ENCODE measurements at places on chromosomes 16 and 17.

DNA sequence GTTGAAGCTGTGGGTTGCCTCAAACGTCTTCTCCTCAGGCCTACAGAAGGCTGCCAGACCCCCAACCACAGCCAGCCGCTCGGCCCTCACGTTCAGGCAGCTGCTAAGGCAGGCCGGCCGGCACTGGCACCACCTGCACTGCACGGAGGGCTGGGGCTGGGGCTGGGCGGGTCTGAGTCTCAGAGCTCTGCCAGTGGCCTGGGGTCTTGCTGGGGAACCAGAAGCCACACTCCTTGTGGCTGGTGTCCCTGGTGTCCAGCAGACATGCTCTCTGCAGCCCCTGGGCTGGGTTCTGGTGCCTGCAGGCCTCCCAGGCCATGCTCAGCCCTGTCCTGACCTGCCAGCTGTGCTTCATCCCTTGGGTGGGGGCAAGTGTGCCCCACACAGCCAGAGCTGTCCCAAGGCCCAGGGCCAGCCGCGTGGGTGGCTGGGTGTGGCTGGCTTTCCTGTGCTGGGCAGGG, 42.0 kb downstream of the BAHCC1 start:
- DNase-seq = no peak

DNA sequence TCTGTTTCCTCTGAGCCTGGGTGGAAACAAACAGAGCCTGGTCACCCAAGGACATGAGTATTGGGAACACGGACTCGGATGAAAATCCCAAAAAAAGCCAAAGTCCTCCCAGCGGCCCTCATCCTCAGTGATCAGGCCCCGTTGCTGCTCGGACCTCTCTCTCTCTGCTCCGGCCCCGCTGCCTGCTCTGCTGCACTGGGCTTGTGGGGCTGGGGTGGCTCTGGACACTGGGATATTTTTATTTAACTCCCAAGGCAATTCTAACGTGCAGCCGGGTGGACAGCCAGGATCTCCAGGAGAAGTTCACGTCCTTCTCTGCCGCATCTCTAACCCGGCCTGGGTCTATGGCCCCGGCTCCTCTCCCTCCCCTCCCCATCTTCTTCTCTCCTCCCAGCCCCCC, 280.9 kb upstream of the TNRC6C start:
- no peak for DNase-seq

DNA sequence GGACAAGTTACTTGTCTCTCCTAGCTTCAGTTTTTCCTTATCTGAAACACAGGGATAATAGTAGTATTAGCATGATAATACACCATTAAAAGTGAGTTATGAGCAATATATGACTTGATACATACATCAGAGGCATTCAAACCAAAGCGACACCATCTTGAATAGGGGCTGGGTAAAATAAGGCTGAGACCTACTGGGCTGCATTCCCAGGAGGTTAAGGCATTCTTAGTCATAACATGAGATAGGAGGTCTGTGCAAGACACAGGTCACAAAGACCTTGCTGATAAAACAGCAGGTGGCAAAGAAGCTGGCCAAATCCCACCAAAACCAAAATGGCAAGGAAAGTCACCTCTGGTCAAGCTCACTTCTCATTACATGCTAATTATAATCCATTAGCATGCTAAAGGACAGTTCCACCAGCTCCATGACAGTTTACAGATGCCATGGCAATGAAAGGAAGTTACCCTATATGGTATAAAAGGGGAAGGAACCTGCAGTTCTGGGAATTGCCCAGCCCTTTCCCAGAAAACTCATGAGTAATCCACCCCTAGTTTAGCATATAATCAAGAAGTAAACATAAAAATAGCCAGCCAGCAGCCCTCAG, 37.2 kb upstream of the HS3ST3A1 start:
- no peak for DNase-seq

- DNase-seq = no peak
Observed at GRCh38 chr17:32241640-32242039, 24.0 kb upstream of the RHBDL3 start.

DNA sequence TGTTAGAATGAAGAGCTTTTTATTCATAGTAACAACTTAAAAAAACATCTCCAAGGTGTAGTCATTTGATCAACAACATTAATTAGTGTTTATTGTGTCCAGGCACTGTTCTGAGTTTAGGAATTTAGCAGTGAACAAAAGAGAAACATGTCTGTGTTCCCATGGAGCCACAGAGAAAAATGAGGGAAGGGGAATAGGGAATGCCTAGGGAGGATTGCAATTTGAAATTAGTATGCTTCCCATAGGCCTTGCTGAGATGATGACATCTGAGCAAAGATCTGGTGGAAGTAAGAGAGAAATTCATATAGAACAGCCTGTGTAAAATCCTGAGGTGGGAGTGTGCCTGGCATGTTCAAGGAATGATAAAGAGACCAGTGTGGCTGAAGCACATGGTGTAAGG, 318.0 kb downstream of the BCAS3 start:
- no peak for DNase-seq

Measured in CD4-positive, alpha-beta memory T cell (primary cell).